ENCODE measurements at places on chromosomes 13 and 19.

DNA sequence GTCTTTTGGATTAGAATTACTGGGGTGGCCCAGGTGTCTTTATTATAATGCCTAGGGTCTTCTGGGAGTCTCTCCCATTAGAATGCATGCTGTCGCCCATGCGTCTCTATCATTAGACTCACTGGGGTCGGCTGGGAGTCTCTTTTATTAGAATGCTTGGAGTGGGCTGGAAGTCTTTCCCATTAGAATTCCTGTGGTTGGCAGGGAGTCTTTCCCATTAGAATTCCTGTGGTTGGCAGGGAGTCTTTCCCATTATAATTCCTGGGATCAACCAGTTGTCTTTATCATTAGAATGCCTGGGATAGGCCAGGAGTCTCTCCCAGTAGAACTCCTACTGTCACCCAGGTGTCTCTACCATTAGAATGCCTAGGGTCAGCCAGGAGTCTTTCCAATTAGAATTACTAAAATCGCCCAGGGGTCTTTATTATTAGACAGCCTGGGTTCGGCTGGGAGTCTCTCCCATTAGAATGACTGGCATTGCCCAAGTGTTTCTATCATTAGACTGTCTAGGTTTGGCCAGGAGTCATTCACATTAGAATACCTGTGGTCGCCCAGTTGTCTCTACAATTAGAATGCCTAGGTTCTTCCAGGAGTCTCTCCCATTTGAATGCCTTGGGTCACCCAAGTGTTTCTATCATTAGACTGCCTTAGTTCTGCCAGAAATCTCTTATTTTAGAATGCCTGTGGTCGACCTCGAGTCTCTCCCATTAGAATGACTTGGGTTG, 1558.5 kb downstream of the UQCRFS1 start:
- H3K27me3 ChIP-seq: no peaks in the 10 kb centered on the region
- no peak overlapping the region for H3K27ac ChIP-seq
- H3K36me3 ChIP-seq: no peaks in the 10 kb centered on the region

DNA sequence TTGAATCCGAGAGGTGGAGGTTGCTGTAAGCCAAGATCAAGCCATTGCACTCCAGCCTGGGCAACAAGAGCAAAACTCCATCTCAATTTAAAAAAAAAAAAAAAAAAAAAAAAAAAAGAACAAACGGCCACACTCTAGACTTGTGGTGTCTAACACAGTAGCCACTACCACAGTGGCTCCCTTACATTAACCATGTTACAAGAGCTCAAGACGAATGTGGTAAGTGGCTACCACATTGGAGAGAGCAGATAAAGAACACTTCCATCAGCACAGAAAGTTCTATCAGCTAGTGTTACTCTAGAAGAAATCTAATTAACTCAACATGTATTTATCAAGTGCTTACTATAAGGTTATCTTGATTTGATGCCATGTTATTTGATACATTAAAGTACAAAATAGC, 11.5 kb downstream of the XPO4 start:
- H3K36me3 ChIP-seq: peaks cover 15% of the 10 kb centered on the region
- H3K4me3 ChIP-seq: no peak overlapping the region
- no peak overlapping the region for H3K27ac ChIP-seq
- peaks cover 15% of the 10 kb centered on the region for H3K4me1 ChIP-seq

DNA sequence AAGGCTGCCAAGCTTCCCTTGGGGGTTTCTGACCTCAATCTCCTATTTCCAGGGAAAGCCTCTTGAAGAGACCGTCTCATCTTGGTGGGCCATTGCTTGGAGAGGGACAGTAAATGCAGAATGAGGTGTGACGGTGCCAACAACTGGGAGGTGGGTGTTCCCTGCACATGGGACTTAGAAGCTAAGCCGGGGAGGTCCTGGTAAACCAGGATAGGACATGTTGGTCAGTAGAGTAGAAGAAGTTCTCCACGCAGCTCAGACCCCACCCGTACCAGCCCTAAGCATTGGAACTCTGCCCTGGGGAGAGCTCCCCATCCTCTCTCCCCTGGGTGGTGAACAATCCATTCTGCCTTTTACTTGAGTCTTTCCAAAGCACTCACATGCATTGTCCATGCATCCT, 92.0 kb downstream of the SOX1 start:
- no peaks in the 10 kb centered on the region for H3K4me1 ChIP-seq
- DNase-seq: no peak
- H3K4me3 ChIP-seq: no peak overlapping the region
- H3K27me3 ChIP-seq: peaks cover 15% of the 10 kb centered on the region

DNA sequence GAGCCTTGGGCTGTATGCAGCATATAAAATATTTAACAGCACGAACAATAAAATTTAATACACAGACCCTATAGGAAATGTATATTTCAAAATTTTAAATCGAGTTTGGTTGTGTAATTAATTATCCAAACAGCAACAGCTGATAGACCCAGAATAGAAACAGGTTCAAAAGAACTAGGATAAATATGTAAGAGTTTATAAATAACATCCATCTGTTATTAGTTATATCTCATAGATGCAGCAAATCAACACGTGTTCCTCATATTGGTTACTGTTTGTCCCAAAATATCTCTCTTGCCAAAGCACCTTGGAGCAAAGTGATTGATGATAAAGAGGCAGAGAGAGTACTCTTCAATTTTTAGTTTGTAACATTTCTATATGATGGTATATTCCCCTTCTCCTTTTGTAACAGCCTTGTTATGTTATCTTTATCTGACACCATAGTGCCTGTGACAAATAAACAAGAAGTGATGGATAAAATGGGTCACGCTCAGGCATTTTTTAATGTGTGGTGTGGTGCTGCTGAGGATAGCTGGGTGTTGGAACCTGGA, 260.6 kb upstream of the NBEA start:
- DNase-seq: no peak
- no peaks in the 10 kb centered on the region for H3K36me3 ChIP-seq
- H3K27me3 ChIP-seq: peaks cover 4% of the 10 kb centered on the region
- H3K27ac ChIP-seq: no peak overlapping the region

- H3K4me1 ChIP-seq: no peaks in the 10 kb centered on the region
- H3K4me3 ChIP-seq: no peak overlapping the region
- H3K36me3 ChIP-seq: no peaks in the 10 kb centered on the region
- no peak for DNase-seq
These were observed 40.0 kb upstream of the CBY2 start for GRCh38 chr13:45662162-45662561.
